ENCODE measurements at places on chromosomes 13 and 19. TPM values are rescaled to one million over a fixed set of nuclear protein-coding genes. Genes with fewer than 3 reads are reported as not detected.

GRCh38 chr19:6736169-6736916 lies 1.0 kb downstream of the GPR108 start:
- DNase-seq = peak; percentile 86

Gene ETV2
- total RNA-seq = 0.39 TPM

- DNase-seq = peak; percentile 74
Observed at GRCh38 chr13:76711550-76712182, 174.5 kb downstream of the KCTD12 start.

GRCh38 chr19:12295191-12295590 lies 508 bp upstream of the ZNF44 start:
- DNase-seq = no peak

Gene CGB3
- total RNA-seq = not detected

DNA sequence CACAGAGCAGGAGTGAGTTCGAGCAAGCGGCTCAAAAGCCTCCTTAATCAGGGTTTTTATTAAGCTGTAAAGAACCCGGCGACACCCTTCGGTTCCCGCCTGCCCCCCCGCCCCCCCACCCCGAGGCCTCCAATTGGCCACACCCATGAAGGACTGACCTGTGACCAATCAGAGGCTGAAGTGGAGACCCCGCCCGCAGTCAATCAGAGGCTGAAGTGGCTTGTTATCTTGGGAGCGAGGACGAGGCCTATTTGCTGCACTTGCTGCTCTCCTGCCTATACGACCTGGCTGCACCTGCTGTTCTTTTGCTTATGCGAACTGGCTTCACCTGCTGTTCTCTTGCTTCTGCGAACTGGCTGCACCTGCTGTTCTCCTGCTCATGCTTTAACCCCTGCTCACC lies 844.9 kb downstream of the OLFM4 start:
- no peak for DNase-seq

Gene ZNF442
- total RNA-seq = 2.1 TPM

DNA sequence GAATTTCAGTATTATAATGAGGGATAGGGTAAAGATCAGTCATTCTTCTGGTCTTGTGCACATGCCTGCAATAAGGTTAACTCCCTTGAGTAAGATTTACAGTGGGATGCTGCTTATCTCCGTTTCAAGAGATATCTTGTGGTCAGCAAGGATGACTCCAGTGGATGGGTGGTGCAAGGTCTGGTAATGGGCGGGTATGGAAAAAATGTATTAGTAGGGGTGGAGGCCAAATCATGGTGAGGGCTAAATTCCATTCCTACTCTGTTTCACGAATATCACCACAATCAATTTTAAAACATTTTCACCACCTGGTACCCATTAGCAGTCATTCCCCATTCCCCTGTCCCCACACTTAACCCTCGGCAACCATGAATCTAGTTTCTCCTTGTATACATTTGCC lies 40.6 kb downstream of the CCDC122 start:
- DNase-seq = peak; percentile 73

GRCh38 chr13:42119875-42120274 lies 71.4 kb downstream of the DGKH start:
- no peak for DNase-seq

GRCh38 chr13:21071924-21072323 lies 10.5 kb upstream of the LATS2 start:
- DNase-seq = no peak

GRCh38 chr13:72565893-72566292 lies 161.5 kb downstream of the MZT1 start:
- peak; percentile 12 for DNase-seq

Gene SSBP4
- total RNA-seq = 25.1 TPM

Gene DAND5
- not detected for total RNA-seq

GRCh38 chr19:48630296-48631063 lies 6.7 kb downstream of the DBP start:
- peak; percentile 53 for DNase-seq

Gene ZNF432
- total RNA-seq = 7.1 TPM

DNA sequence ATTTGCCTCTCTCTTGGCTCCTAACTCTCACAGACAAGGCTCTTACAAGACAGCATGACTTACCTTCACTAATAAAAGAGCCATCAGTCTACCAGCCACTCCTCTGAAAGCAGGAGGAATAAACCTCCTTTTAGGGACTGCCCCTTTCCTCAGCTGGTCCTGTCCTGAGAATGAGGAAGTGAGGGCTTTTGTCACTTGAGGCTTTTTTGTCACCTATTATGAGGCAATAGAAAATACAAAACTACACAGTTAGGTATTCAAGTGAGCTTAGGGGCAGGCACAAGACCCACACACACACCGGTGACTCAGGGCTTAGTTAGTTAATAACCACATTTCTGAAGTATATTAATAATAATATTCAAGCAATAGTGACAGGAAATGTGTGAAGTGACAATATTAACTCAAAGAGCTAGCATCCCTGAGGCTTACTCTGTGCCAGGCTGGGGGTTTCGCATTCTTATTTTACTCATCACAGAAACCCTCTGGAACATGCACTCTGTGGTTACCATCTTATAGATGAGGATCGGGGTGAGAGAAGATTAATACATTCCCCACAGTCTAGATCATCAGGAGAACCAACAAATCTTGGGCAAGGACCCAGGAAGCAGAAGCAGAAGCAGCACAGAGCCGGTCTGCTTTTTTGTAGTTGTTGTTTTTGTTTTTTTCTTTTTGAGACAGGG lies 379.9 kb downstream of the LIG4 start:
- no peak for DNase-seq

DNA sequence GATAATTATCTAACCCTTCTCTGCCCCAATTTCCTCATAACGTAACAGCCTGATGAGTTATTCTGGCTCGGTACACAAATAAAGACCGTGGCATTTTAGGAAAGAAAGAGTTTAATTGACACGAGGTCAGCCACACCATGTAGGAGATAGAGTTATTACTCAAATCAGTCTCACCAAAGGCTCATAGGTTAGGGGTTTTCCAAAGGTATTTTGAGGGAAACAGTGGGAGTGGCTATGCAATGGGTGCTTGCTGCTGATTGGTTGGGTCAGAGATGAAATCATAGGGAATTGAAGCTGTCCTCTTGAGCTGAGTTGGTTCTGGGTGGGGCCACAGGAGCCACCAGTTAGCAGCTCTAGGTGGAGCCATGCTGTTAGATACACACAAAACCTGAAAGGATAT lies 137.5 kb downstream of the FREM2 start:
- DNase-seq = no peak

Gene EID2B
- 5.3 TPM for total RNA-seq

DNA sequence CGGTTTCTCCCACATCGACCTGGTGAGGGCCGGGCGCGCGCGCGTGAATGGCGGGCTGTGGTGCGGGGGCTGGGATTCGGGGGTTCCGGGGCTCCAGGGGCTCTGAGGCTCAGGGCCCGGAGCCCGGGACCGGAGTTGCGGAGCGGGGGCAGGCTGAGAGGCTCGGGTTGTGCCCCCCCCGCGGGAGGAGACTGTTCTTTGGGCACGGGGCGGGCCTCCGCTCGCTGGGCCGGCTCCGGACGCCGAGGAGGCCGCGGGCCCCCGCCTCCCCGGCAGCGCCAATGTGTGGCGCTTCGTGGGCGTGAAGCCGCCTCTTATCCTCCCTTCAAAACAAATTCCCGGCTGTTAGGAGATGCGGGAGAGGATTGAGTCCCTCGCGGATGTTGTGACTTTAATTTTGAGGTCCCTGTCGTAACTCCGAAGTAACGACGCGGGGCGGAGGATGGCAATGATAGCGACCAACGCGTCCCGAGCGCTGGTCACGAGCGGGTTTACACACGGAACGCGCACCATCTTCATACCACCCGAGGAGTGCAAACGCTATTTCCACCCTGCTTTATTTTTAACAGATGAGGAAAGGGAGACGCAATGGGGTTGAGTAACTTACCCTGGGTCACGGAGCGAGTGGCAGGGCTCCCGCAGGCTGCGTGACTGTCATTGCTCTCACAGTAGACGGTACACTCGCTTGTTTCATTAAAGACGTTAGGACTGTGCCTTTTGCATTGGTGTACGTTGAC lies 536 bp downstream of the UBA2 start:
- DNase-seq = peak; percentile 54

Gene ATP4A
- not detected for total RNA-seq

DNA sequence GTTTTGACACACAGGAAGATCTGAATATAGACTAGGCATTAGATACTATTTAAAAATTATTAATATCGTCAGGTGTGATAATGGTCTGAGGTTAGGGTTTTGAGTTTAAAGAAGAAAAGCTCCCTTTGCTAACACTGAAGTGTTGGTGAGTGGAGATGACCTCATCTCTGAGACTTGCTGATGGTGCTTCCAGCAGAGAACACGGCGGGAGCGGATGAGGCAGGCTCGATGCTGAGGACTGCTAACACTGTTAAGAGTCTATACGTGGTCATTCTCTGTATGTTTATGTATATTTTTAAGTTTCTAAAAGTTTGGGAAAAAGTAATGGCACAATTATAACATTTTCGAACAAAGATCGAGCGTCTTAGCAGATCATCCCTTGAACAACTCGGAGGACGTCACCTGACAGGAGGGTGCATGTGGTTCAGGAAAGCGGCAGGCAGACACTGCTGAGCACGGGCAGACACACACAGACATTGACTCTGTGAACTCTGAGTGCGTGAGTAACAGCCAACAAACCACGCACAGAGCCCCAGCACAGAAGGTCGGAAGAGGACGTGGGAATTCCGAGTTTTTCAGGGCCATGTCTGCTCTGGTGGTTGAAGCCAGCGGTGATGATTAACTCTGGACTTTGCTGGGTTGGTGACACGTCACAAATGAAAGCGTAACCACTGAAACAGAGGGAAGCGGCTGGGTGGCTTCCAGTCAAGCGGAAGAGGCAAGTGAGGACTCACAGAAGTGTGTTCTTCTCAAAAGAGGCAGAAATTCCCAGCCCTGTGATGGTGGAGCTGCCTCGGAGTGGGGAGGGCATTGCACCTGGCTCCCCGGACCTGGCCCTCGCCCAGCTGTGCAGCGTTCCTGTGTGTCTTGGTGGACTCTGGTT lies 91.9 kb upstream of the TEX29 start:
- no peak for DNase-seq

Gene ERICH4
- total RNA-seq = not detected

DNA sequence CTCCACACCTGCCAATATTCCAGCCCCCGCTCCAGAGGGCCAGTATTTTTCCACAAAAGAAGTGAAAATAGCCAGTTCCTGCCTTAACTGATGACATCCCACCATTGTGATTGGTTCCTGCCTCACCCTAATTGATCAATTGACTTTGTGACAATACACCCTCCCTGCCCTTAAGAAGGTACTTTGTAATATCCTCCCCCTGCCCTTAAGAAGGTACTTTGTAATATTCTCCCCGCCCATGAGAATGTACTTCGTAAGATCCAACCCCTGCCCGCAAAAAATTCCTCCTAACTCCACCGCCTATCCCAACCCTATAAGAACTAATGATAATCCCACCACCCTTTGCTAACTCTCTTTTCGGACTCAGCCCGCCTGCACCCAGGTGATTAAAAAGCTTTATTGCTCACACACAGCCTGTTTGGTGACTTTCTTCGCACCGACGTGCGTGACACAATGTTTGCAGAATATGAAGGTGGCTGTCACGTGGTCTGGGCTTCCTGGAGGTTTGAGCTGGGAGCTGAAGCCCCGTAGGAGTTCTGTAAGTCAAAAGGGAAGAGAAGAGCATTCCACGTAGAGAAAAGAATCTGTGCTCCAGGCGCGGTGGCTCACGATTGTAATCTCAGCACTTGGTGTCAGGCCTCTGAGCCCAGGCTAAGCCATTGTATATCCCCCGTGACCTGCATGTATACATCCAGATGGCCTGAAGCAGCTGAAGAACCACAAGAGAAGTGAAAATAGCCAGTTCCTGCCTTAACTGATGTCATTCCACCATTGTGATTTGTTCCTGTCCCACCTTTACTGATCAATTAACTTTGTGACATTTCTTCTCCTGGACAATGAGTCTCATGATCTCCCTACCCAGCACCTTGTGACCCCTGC lies 6.2 kb upstream of the FUT3 start:
- no peak for DNase-seq

GRCh38 chr13:93967286-93967685 lies 512.2 kb downstream of the DCT start:
- no peak for DNase-seq

GRCh38 chr13:97967948-97968347 lies 14.5 kb downstream of the IPO5 start:
- DNase-seq = no peak

Gene CD70
- 1.2 TPM for total RNA-seq

Gene ZNF555
- 7.3 TPM for total RNA-seq

GRCh38 chr13:26977541-26977940 lies 194.1 kb downstream of the USP12 start:
- peak; percentile 54 for DNase-seq

- no peak for DNase-seq
Observed at GRCh38 chr13:21871382-21871781, 200.5 kb downstream of the FGF9 start.

- DNase-seq = no peak
Observed at GRCh38 chr19:10921199-10921909, 7.1 kb downstream of the YIPF2 start.

GRCh38 chr19:45876411-45877197 lies 9.3 kb downstream of the IRF2BP1 start:
- peak; percentile 48 for DNase-seq

GRCh38 chr13:110916301-110917142 lies 1.7 kb upstream of the ANKRD10 start:
- peak; percentile 81 for DNase-seq

GRCh38 chr19:16025108-16026101 lies 50.9 kb upstream of the TPM4 start:
- peak; percentile 73 for DNase-seq

DNA sequence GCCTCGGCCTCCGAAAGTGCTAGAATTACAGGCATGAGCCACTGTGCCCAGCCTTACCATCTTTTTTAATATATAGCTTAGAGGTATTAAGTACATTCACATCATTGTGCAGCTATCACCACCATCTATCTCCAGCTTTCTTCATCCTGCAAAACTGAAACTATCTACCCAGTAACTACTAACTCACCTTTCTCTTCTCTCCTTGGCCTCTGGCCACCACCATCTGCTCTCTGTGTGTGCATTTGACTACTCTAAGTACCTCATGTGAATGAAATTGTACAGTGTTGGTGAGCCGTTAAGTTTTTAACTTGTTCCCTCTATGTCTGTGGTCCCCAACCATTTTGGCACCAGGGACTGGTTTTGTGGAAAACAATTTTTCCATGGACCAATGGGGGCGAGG lies 56.1 kb downstream of the CDK8 start:
- no peak for DNase-seq

Gene KLHL1
- total RNA-seq = not detected
